ENCODE measurements at places on chromosomes 11 and 22.
A peak's percentile ranks its signal among the peaks of the same experiment; 100 is the strongest.

GRCh38 chr11:12962306-12962705, 46.8 kb upstream of the RASSF10 start:
- no peak for DNase-seq

GRCh38 chr11:32231909-32232493, 141.1 kb downstream of the RCN1 start:
- DNase-seq = peak; percentile 31

GRCh38 chr11:134764966-134765365, 352.9 kb upstream of the B3GAT1 start:
- DNase-seq = no peak

- DNase-seq = no peak
Measured at GRCh38 chr11:76067099-76067498, 139.2 kb downstream of the WNT11 start.

DNA sequence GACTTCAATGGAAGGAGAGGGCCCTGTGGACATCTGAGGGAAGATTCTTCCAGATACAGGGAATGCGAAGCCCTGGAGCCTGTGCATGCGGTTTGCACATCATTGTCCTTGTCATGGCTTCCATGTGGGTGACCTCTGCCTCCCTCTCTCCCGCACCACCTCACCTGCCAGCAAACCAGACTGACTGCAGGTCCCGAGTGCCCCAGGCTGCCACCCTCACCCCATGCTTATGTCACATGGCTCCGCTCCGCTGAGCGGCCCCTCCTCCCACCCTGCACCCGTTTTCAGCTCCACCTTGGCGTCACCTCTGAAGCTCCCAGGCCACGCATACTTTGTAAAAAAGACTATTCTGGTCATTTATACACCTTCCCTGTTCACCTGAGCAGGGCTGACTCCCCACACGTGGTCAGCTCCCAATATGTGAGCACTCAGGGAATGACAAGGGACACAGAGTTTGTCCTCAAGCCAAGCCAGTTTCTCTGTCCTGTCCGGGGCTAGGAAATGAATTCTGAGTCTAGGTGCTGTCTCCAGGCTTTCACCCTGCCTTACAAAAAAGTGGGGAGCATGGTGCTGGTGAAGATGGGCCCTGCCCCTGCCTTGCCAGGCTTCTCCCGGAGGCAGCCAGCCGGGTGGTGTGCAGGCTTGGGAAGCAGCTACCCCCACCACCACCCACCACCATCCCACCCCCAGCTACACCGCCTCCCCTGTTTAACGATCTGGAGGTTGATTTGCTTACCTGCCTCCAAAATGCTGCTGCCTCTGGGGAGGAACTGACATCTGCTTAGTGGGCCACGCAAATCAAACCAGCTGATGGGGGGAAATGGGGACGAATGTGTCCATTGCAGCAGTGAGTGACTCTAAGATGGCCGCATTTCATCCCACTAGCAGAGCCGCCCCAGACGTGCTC, 32.7 kb downstream of the FAM83F start:
- DNase-seq = no peak

DNA sequence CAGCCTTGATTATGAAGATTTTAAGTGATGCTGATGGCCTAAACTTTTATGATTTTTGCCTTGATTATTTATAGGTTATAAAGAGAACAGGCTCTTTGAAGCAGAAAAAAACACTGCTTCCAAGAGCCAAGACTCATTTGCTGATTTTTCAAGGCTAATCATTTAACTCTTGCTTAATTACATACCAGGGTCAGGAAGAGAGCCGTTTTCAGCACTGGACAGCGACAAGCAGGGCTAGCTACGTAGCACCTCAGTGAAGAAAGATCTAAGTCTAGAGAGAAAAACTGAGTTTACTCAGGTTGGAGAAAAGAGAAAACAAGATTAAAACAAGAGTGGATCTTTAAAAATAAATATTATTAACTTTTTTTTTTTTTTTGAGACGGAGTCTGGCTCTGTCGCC, 615.4 kb upstream of the B3GAT1 start:
- DNase-seq = peak; percentile 91

DNA sequence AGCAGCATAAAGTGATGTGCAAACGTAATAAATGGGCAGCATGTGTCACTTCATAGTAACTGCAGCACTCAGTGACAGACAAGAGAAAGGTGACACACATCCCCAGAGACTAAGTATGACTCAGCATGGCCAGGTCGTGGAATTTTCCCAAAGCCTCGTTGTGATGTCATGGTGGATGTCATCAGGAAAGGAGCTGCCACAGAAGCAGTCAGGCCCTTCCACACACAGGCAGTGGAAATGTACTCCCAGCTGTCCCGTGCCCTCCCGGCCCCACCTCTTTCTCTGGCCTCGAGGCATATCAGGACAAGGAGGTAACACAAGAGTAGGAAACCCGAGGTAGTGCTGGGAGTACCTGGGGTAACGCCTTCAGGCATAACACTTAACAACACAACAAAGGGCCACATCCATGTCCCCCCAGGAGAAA, 8.1 kb downstream of the PC start:
- peak; percentile 55 for DNase-seq

DNA sequence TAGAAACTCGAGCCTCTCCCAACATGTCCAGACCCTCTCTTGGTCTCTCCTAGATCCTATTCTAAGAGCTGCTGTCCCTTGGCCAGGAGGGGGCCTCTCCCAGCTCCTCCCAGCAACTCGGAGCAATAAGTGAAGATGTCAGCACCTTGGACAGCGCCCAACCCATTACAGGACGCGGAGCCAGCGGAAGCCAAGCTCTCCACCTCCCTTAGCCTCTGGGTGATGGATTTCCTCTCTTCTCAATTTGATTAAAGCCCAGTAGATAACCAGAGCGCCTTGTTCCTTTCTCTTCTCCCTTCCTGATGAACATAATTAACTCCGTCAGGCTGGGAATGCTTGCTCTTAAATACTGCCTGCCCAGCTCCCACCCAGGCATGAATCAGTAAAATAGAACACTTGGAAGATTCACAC, 26.2 kb upstream of the TPBGL start:
- DNase-seq = peak; percentile 93

GRCh38 chr11:110435780-110436717, 6.3 kb downstream of the FDX1 start:
- no peak for DNase-seq

DNA sequence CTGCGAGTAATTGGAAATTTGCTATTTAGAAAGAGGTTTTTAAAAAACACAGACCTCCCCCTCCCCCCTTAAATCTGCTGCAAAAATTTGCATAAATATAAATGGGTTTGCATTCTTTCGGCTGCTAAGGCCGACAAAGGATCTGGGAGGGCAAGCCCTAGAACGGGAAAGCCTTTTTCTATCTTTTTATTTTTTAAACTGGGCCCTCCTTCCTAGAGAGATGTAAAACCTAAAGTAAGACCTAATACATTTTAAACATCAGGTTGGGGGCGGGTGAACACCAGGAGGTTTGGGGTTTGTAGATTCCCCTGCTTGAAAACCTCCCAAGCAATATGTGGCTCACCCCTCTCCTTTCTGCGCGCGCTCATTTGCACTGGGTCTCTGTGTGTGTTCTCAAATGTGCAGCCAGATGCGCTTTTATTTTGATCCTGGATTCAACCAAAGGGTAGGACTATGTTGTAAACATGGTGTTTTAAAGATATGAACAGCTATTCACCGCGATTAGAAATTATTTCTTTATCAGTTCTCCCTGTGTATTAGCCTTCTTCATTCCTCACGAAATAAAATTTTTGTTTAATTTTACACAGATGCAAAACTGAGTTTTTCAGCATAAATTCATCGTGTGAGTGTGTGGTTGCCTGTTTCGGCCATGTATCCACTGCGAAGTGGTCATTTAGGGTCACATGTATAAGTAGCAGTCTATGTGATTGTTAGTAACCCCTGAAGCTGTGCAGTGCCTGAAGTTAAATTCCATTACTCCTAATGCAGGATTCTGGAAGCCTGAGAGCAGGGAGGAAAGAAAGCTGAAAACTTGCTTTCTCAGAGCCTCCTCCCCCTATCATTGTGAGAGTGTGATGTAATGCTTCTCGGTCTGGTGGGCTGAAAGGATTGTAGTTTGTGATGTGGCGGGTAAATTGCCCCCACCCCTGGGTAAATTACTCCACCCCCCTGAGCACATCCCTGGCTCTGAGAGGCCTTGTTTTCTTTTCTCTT, 988 bp downstream of the TNRC6B start:
- DNase-seq = no peak

DNA sequence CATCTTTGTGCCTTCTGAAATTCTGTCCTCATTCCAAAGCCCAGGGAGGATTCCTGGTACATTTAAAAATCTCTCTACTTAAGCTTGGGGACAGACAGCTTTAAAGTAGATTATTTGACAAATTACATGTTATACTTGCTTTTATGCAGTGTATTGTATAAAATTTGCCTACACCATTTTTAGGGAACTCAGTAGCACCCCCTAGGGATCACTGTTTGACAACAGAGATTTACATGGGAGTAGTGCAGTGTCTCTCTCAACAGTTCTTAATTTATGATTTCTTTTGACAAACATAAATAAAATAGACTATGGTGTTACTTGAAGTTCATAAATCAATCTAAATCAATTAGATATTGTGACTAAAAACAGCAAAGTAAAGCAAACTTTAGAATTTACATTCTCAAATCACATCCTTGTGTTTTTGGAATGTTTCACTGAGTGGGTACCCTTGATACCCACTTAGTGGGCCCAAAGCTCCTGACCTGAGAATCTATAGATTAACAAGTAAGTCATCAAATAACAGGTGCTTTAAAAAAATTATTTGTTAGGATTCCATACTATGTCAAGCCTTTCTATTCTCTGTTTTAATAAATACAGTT, 428.8 kb downstream of the DYNC2H1 start:
- peak; percentile 49 for DNase-seq

Data from T47D (cell line).